ENCODE measurements at places on chromosomes 11 and 22. TPM values are rescaled to one million over a fixed set of nuclear protein-coding genes. Genes with fewer than 3 reads are reported as not detected.

Gene SHISA8
- total RNA-seq = 1.3 TPM

Gene MRGPRE
- total RNA-seq = not detected

Gene ARHGAP20
- 0.09 TPM for total RNA-seq

Gene TYR
- not detected for total RNA-seq

Gene SCARF2
- 0.31 TPM for total RNA-seq

Gene MUC2
- not detected for total RNA-seq

Gene SEPTIN5
- 0.38 TPM for total RNA-seq

Gene SPI1
- 1.8 TPM for total RNA-seq

Gene C22orf31
- total RNA-seq = not detected

Gene FEN1
- 121 TPM for total RNA-seq

Gene MUC5AC
- total RNA-seq = not detected

- no peak overlapping the region for H3K27ac ChIP-seq
- peaks cover 2% of the 10 kb centered on the region for H3K4me1 ChIP-seq
- no peak for DNase-seq
- no peaks in the 10 kb centered on the region for H3K27me3 ChIP-seq
These were observed 80.8 kb downstream of the CACNA1I start for GRCh38 chr22:39651053-39651996.

- peak overlapping the region; percentile 82 for H3K27ac ChIP-seq
- H3K36me3 ChIP-seq = no peaks in the 10 kb centered on the region
- H3K4me3 ChIP-seq = peak overlapping the region; percentile 47
These were observed 2.8 kb downstream of the PARVB start for GRCh38 chr22:44026630-44027511.

DNA sequence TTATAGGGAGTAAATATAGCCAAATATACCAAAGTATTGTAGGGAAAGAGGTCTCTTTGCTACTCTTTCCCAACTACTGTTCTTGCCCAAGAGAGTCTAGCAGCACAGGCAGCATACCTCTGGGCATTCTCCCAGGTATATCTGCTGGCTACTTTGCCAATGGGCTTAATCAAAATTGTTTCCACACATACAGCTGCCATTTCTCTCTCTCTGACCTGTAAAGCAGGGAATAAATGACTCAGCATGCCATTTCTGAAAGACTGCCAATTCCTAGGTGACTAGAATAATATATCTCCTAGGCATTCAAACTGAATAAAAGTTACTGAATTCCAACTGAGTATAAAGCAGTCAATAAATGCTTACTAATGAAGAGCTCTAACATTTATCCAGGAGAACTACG, 44.6 kb downstream of the RDX start:
- no peak for DNase-seq
- H3K4me3 ChIP-seq = no peak overlapping the region
- no peaks in the 10 kb centered on the region for H3K27me3 ChIP-seq
- no peak overlapping the region for H3K27ac ChIP-seq
- H3K4me1 ChIP-seq = no peaks in the 10 kb centered on the region
- H3K36me3 ChIP-seq = no peaks in the 10 kb centered on the region

- H3K36me3 ChIP-seq = no peaks in the 10 kb centered on the region
- no peak for DNase-seq
These were observed 254.8 kb downstream of the CNTN5 start for GRCh38 chr11:99275521-99275920.

- no peaks in the 10 kb centered on the region for H3K4me1 ChIP-seq
- H3K36me3 ChIP-seq = no peaks in the 10 kb centered on the region
- H3K4me3 ChIP-seq = no peak overlapping the region
- no peaks in the 10 kb centered on the region for H3K27me3 ChIP-seq
These were observed 15.8 kb downstream of the UPB1 start for GRCh38 chr22:24510637-24511625.

- H3K27me3 ChIP-seq = no peaks in the 10 kb centered on the region
- no peak for DNase-seq
- peaks cover 13% of the 10 kb centered on the region for H3K4me1 ChIP-seq
- no peak overlapping the region for H3K4me3 ChIP-seq
These were observed 18.5 kb upstream of the MPZL2 start for GRCh38 chr11:118282606-118283005.

GRCh38 chr11:104968355-104968855, at the start of gene CASP4:
Gene CASP4 (minus strand): TSS chr11:104968574. CDS start chr11:104968525, 49 bp downstream.
- peak within 1 kb of the TSS; percentile 70 for H3K27ac ChIP-seq
- peaks cover 29% of the 10 kb centered on the region for H3K4me1 ChIP-seq
- no peaks in the 10 kb centered on the region for H3K36me3 ChIP-seq
- H3K4me3 ChIP-seq = peak within 1 kb of the TSS; percentile 82

- no peaks in the 10 kb centered on the region for H3K36me3 ChIP-seq
- DNase-seq = no peak
- no peaks in the 10 kb centered on the region for H3K4me1 ChIP-seq
- no peak overlapping the region for H3K27ac ChIP-seq
These were observed 294.5 kb downstream of the TBC1D22A start for GRCh38 chr22:47056776-47057470.

DNA sequence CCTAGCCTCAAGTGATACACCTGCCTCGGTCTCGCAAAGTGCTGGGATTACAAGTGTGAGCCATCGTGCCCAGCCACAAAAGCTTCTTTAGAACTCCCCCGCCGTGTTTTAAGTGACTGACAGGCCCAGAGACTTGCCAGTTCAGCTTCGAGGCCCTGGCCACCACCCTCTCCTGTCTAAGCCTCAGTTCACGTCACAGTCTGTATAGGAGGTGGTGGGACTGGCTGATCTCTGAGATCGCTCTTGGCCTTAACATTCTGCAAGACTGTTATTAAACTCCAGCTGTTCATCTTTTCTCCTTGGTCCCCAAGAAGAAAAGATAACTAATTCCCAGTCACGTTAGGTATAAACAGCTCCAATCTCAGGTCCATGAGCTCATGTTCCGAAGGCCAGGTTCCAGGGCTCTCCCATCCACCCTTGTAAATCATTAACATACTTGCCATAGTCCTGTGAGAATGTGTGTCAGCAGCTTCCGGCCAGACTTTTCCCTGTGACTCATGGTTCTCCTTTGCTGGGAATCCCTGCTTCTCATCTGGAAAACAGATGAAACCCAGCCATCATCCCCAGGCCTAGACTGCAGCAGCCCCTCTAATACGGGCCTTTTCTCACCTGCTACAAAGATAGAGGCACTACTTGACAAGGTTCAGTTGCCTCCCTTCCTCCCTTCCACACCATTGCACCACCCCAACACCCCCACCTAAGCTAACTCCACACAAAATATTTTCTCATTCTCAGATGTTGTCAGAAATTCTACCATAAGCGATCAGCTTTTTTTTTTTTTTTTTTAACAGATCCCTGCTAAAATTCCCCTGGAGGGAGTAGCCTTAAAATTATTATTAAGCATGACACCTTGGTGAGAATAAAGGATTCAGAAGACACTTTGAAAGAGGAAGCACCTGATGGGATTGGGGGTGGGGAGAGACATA, 5.6 kb upstream of the KIAA0930 start:
- no peaks in the 10 kb centered on the region for H3K27me3 ChIP-seq
- H3K4me1 ChIP-seq = peaks cover 6% of the 10 kb centered on the region
- no peaks in the 10 kb centered on the region for H3K36me3 ChIP-seq
- H3K4me3 ChIP-seq = no peak overlapping the region
- DNase-seq = no peak
- H3K27ac ChIP-seq = no peak overlapping the region

GRCh38 chr11:5550440-5551095, 2.2 kb upstream of the OR52H1 start:
- no peak overlapping the region for H3K27ac ChIP-seq
- DNase-seq = no peak
- no peaks in the 10 kb centered on the region for H3K4me1 ChIP-seq
- no peaks in the 10 kb centered on the region for H3K36me3 ChIP-seq
- no peaks in the 10 kb centered on the region for H3K27me3 ChIP-seq

GRCh38 chr11:95231127-95231880, at the start of gene SESN3:
Gene SESN3 (minus strand): TSS chr11:95231202. CDS start chr11:95230860, 342 bp downstream.
- no peaks in the 10 kb centered on the region for H3K36me3 ChIP-seq
- no peaks in the 10 kb centered on the region for H3K27me3 ChIP-seq
- peak within 1 kb of the TSS; percentile 60 for H3K27ac ChIP-seq
- H3K4me3 ChIP-seq = peak within 1 kb of the TSS; percentile 68

DNA sequence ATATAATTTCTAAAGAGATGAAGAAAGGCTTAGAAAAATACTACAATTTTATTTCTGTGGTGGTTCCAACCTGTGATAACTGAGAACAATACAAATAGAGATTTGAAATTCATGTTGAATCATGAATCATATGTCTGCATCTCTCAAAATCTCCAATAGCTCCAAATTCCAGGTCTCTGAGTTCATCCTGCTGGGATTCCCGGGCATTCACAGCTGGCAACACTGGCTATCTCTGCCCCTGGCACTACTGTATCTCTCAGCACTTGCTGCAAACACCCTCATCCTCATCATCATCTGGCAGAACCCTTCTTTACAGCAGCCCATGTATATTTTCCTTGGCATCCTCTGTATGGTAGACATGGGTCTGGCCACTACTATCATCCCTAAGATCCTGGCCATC, at the start of gene OR56B1:
Gene OR56B1 (plus strand): TSS at position 53 of the 400 bp plus-strand sequence. CDS start 69 bp downstream, at position 122.
- H3K27ac ChIP-seq = no peak within 1 kb of the TSS
- no peaks in the 10 kb centered on the region for H3K27me3 ChIP-seq
- no peaks in the 10 kb centered on the region for H3K36me3 ChIP-seq
- no peaks in the 10 kb centered on the region for H3K4me1 ChIP-seq
- no peak within 1 kb of the TSS for H3K4me3 ChIP-seq
- no peak for DNase-seq

GRCh38 chr22:37661160-37661924, 2.8 kb downstream of the PDXP start:
- no peak overlapping the region for H3K27ac ChIP-seq
- no peaks in the 10 kb centered on the region for H3K36me3 ChIP-seq
- H3K4me1 ChIP-seq = peaks cover 31% of the 10 kb centered on the region
- no peak overlapping the region for H3K4me3 ChIP-seq

- no peaks in the 10 kb centered on the region for H3K36me3 ChIP-seq
- H3K4me1 ChIP-seq = no peaks in the 10 kb centered on the region
- no peak for DNase-seq
- no peaks in the 10 kb centered on the region for H3K27me3 ChIP-seq
These were observed 60.4 kb downstream of the SBF2 start for GRCh38 chr11:10233581-10233980.

- no peak overlapping the region for H3K4me3 ChIP-seq
- H3K27me3 ChIP-seq = no peaks in the 10 kb centered on the region
- no peaks in the 10 kb centered on the region for H3K4me1 ChIP-seq
- no peak for DNase-seq
- no peaks in the 10 kb centered on the region for H3K36me3 ChIP-seq
These were observed 66.2 kb upstream of the TCF20 start for GRCh38 chr22:42336527-42337227.

DNA sequence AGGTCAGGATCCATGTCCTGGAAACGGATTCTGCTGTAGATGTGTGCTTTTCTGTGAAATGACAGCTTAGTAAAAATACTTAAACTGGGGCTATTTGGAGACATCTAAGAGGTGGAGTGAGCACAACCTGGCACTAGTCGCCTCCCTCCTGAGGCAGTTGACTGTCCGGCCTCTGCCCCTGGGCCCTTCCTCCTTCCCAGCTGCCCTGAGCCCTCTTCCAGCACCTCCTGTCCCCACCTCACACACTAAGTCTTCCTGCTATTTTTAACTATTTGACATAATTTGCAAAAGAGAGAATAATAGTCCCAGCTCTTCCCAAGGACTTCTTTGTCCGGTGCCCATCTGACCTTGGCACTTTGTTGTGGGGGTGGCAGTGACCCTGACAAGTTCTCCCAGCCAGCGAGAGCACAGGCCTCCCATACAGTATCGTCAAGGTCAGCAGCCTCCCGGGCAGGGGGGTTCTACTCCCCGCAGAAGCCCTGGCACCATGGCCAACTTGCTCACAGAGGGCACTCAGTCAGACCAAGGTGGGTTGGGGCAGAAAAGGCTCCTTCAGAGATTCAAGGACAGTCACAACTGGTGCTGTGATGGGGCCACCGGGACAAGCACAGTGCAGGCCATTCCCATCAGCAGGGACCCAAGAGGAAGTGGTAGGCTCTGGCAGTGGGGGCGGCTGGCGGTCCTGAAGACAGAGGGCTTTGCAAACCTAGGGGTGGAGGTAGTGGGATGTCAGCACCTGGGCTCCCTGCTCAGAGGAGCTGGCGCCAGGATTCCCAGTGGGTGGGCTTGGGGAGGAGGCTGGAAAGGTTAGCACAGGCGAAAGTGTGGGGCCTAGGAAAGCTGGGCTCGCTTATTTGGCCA, 5.5 kb upstream of the NEAT1 start:
- peak overlapping the region; percentile 98 for H3K27ac ChIP-seq
- peak; percentile 39 for DNase-seq
- H3K4me1 ChIP-seq = peaks cover 59% of the 10 kb centered on the region
- H3K4me3 ChIP-seq = peak overlapping the region; percentile 85
- no peaks in the 10 kb centered on the region for H3K27me3 ChIP-seq

- DNase-seq = no peak
- H3K4me1 ChIP-seq = no peaks in the 10 kb centered on the region
- no peak overlapping the region for H3K27ac ChIP-seq
These were observed 160.9 kb downstream of the C11orf91 start for GRCh38 chr11:33539751-33540150.

GRCh38 chr11:45651156-45651555, 14.3 kb downstream of the CHST1 start:
- no peak overlapping the region for H3K4me3 ChIP-seq
- no peak overlapping the region for H3K27ac ChIP-seq
- no peaks in the 10 kb centered on the region for H3K4me1 ChIP-seq
- H3K27me3 ChIP-seq = no peaks in the 10 kb centered on the region
- DNase-seq = no peak
- no peaks in the 10 kb centered on the region for H3K36me3 ChIP-seq

GRCh38 chr11:127390465-127390864, 389.9 kb upstream of the KIRREL3 start:
- H3K4me1 ChIP-seq = no peaks in the 10 kb centered on the region
- no peak overlapping the region for H3K27ac ChIP-seq
- no peaks in the 10 kb centered on the region for H3K36me3 ChIP-seq
- H3K4me3 ChIP-seq = no peak overlapping the region

DNA sequence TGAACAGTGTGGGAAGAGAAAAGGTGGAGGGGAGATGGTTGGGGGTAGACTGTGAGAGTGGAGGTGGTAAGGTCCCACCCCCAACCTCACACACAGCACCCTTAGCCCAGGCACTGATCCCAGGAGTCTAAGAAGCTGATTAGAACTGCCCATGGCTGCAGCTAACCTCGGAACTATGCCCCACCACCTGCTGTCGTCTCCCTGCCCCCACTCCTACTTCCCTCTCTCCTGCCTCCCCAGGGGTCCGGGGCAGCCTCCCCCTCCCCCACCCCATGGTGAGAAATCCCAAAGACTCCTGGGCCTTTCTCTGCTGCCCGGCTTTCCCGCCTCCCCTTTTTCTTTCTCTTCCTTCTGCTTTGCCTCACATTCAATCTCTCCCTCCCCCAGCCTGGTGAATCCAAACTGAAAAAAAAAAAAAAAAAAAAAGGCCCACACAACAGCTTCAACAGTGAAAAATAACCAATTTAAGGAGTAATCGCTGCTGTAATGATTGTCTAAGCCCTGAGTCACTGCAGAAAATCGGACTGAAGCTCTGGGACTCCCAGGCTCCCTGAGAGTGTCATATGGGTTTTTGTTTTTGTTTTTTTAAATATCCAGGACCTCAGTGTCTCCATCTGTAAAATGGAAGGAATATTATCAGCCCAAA, 9.6 kb upstream of the TP53I11 start:
- no peak overlapping the region for H3K27ac ChIP-seq
- H3K27me3 ChIP-seq = no peaks in the 10 kb centered on the region
- no peak overlapping the region for H3K4me3 ChIP-seq
- no peaks in the 10 kb centered on the region for H3K4me1 ChIP-seq
- H3K36me3 ChIP-seq = no peaks in the 10 kb centered on the region

All from CD8-positive, alpha-beta memory T cell (primary cell).